Islet precursor cell (in vitro differentiated cells): ENCODE measurements at places on chromosomes 2 and 18.

GRCh38 chr18:32461709-32462272 is 8.9 kb downstream of the GAREM1 start:
- DNase-seq, result no peak

GRCh38 chr2:129772190-129772579 is 207.3 kb upstream of the RAB6C start:
- no peak for DNase-seq

- no peak for DNase-seq
Measured at GRCh38 chr2:197211881-197212342, 98.7 kb downstream of the ANKRD44 start.

GRCh38 chr2:118473241-118473640 is 374.2 kb downstream of the EN1 start:
- DNase-seq, result no peak

GRCh38 chr2:230902180-230902899 is 22.7 kb downstream of the GPR55 start:
- DNase-seq, result peak; percentile 84

DNA sequence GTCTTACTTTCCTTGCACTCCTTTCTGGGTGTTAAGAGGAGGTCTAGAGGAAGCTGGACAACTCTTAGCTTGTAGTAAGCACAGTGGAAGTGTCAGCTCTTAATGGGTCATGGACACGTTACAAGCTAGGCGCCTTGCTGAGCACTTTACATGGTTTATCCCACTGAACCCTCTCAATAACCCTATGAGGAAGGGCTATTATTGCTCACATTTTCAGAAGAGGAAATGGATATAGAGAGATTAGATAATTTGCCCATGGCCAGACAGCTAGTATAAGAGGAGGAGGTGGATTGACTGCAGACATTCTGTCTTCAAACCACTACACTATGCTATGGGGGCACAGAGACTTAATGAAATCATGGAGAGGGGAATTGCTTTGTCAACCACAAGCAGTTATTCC is 8.3 kb upstream of the IL1RN start:
- peak; percentile 0 for DNase-seq

DNA sequence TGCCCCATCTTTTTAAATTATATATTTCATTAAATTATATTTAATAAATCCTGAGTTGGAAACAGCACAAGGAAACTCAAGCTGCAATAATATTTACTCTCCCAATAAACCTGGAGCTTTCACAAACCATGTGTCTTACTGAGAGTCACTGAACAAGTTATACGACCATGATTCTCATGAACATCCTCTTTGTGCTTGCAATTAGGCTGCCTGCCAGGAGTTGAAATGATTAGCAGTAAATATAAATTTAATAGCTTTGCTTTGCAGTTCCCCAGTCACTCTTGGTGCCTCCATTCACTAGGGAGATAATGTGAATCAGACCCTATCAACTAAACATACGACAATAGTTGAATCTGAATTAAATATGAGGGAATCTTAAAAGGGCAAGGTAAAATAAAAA is 905.1 kb downstream of the NRXN1 start:
- DNase-seq, result no peak

DNA sequence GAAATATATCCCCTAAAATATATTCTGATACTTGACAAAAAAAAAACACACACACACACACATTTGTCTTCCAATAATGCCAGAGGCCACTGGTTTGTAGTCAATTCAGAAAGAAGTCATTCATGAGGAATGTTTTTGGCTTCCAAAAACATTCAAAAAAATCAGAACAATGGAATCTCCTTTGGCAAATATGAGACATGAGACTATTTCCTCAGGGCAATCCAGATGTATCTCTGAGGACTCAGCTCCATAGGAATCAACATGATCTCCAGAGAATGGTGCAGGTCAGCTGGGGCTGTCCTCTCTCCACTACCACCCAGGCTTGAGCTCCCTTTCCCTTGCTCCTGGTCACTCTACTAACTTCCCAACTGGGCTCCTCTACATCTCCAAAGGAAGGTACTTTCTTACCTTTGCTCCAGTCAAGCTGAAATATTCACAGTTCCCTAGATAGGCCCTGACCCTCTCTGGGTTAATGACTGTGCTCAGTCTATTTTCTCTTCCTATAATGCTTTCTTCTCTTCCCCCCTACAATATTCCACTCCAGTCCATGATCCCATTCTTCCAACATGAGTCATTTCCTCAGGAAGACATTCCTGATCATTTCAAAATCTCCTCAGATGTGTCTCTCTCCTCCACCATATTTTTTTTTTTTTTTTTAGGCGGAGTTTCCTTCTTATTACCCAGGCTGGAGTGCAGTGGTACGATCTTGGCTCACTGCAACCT is 145.3 kb downstream of the C1D start:
- DNase-seq, result no peak

GRCh38 chr2:239951825-239952224 is 73.3 kb downstream of the NDUFA10 start:
- no peak for DNase-seq

- no peak for DNase-seq
Measured at GRCh38 chr2:174919947-174920595, 85.1 kb downstream of the CHN1 start.

GRCh38 chr2:46770622-46771021 is 145.0 kb downstream of the MCFD2 start:
- DNase-seq, result no peak

DNA sequence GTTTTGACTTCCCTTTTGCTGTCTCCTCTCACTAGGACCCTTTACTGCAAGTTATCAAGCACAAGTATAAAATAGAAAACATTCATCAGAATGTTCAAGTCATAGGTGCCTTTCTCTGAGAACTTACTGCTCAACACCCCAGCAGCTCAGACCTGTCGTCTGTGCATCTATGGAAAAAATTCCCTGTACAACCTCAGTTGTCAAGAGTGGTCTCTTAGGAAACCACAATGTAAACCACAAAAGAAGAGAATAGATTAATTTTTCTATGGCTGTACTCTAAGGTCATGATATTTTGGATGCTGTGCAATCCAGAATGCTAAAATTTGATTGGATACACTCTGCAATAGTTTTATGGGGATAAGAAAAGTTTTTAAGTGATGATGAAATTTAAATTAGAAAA is 84.1 kb downstream of the RBMS1 start:
- no peak for DNase-seq

GRCh38 chr2:71455741-71456569 is 2.6 kb downstream of the DYSF start:
- DNase-seq, result peak; percentile 91

DNA sequence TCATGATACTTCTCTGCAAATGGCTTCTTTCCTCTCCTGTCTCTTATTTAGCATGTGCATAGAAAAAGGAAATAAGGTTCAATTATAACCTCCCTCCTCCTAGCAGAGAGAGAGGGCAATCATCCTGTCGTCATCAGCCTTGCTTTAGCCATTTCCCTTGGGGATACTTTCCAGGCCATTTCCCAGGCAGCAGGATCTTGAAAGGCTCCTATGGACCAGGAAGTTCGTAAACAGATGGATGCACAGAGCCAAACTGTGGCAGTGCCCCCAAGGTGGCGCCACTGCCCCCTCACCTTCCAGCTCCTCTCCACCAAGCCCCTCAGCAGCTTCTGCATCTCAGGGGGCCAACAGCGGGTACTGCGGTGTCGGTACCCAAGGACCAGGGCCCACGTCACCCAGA is 157.4 kb downstream of the DTNA start:
- DNase-seq, result peak; percentile 82

GRCh38 chr2:94871226-94872087 is at the start of gene TEKT4:
Gene TEKT4, plus strand, starts transcription at chr2:94871430. Its CDS starts 150 bp downstream, at chr2:94871580.
- DNase-seq, result peak; percentile 43

DNA sequence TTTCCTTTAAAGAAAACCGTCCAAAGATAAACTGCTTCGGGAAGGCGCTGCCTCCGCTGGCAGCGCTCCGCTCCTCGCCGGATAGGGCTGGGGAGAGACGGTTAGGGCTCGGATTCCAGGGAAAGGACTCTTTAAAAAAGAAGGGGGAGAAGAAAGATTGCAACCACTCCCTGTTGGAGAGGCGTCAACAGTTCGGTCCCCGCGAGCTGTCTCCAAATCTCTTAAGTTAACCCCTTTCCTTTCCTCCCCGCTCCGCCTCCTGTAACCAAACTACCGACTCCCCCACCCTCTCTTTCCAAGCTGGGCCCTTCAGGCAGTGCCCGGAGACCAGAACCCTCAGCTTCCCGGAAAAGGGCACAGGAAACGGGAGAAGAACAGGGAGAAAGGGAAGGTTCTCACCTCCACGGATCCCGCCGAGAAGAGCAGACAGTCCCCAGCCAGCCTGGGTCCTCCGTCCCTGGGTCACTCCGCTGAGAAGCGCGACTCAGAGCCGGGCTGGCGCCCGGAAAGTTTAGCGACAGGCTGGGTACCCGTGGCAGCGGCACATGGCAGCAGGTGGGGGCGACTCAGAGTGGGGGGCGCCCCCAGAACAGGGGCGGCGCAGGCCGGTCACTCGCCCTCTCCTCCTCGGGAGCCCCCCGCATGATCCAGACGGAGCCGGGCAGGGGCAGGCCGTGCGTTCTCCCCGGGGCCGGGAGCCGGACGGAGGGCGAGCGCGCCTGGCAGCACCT is 675 bp downstream of the FZD5 start:
- DNase-seq, result no peak

- DNase-seq, result no peak
Measured at GRCh38 chr2:180829261-180829660, 151.1 kb upstream of the UBE2E3 start.

DNA sequence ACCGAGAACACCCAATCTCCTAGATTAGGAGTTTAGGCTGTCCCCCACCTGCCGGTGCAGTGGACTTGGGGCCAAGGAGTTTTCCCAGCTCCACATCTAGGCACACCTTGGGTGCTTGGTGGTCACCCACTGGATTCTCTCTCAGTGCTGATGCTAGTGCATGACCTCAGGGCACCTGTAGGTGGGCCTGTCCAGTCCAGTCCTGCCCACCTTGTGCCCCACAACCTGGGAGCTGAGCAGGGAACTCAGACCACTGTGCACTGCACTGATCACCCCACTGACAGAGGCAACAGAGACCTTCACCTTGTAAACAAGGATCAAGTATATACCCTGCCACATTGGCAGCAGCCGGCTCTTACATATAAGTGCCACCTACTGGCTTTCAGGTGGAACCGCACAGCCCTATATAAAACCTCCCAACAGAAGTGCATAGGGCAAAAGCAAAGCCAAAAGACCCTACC is 12.7 kb upstream of the CDH19 start:
- DNase-seq, result peak; percentile 62

DNA sequence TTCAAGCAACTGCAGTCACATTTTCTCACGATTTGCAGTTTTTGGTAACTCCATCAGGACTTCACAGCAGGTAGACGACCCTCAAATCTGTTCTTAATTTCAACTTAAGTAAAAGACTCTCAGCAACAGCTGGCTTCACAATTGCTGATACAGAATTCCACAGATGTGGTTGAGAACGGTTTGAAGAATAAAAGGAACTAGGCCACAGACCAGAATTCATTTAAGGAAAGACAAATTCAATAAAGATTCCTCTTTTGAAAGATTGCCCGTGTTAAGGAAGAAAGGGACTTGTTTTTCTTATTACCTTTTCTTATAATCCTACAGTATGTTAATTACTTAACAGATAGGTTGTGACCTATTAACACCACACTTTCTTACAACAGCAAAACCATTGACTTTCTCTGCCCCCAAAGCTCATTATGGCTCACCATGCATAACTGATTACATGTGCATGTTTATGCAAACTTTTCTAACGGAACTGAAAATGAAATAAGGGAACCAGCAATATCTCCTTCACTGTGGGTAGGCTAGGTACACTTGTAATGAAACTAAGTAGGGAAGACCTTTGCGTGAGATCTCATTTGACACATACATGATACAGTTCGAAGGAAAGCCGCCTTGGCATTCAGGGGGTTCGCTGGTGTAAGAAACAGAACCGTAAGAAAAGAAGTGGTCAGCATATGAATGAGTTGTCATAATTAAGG is 4.7 kb upstream of the ZNF516 start:
- DNase-seq, result no peak

GRCh38 chr2:19675003-19675629 is 226.7 kb downstream of the TTC32 start:
- peak; percentile 92 for DNase-seq
